T-helper 2 cell (primary cell): ENCODE measurements at places on chromosomes 6 and 20.

- DNase-seq = no peak
Measured at GRCh38 chr20:1177680-1178079, 7.1 kb downstream of the TMEM74B start.

DNA sequence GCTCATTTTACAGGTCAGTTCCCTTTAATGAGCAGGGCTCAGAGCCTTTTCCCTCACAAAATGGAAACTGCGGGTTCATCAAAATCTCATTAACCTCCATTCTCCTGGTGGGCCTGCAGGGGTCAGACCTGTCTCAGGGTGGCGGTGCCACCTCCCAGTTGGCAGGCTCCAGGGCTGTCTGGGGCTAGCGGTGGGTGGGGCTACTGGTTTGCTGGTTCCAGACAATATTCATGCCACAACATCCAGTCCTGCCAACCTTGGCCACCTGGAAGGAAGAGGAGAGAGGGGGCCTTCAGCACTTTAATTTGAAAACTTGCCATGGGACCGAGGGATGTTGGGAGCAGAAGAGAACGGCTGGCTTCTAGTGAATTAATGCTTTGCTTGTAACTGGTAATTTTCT is 41.9 kb upstream of the CTNNBL1 start:
- no peak for DNase-seq

- no peak for DNase-seq
Measured at GRCh38 chr6:2476376-2476775, 231.0 kb upstream of the GMDS start.

GRCh38 chr6:72905705-72906478 is 284.0 kb downstream of the KCNQ5 start:
- no peak for DNase-seq

DNA sequence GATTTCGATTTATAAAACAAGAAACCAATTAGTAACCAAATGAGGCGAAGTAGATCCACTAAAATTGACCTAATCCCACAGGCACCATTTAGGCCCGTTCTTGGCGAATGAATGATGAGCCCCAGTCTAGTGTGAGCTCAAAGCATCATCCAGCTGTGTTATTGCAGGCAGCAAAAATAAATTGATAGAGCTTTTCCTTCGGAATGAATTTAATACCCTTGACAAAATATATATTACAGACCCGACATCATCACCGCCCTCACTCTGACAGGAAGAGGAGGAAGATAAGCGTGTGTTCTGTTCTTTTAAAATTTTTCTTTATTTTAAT is 7.8 kb downstream of the SIM1 start:
- DNase-seq = no peak

DNA sequence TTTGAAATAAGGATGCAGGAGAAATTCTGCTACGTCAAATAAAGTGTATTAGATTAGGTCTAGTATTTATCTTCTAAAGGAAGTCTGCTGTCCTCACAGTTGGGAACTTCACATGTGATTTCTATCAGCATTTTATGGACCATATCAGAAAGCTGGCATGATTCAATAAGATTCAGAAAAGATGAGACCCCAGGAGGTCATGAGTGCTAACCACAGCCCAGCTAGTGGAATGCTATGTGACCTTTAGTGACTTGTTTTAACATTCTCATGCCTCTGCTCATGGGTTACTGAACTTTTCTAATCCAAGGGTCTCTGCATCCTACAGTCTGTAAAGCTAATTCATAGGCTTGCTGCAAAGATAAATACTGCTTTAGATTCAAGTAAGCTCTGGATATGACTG is 150.1 kb downstream of the GMPR start:
- no peak for DNase-seq

DNA sequence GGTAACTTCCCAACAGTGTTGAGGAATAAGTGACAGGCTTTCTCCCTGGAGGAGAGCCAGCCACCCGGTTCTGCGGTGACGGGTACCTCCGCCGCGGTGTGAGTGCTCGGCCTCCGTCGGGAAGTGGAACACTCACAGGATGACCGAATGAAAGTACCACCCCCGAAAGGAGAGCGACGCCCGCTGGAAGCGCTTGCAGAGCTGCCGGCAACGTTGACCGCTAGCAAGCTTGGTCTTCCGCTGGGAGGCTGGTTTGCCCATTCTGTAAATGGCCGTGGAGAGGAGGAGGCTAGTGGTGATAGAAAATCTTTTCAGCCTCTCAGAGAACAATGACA is 614 bp upstream of the TMEM242 start:
- no peak for DNase-seq

DNA sequence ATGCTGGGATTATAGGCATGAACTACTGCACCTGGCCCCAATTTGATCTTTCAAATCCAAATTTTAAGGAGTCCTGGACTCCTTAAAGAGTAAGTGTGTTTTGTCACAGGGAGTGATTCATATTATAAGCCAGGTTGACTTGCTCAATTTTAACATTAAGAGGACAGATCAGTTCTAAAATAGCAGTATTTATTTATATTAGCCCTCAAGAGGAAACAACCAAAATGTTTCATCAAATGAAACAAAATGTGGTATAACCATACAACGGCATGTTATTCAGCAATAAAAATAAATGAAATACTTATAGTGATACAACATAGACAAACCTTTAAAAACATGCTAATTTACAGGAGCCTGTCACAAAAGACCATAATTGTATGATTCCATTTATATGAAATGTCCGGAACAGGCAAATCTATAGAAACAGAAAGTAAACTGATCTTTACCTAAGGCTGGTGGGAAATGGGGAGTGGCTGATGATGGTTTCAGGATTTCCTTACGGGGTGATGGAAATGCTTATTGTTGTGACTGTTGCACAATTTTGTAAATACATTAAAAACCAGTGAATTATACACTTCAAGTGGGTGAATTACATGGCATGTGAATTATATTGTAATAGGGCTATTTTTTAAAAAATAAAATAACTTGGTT is 637.4 kb downstream of the MMUT start:
- no peak for DNase-seq

DNA sequence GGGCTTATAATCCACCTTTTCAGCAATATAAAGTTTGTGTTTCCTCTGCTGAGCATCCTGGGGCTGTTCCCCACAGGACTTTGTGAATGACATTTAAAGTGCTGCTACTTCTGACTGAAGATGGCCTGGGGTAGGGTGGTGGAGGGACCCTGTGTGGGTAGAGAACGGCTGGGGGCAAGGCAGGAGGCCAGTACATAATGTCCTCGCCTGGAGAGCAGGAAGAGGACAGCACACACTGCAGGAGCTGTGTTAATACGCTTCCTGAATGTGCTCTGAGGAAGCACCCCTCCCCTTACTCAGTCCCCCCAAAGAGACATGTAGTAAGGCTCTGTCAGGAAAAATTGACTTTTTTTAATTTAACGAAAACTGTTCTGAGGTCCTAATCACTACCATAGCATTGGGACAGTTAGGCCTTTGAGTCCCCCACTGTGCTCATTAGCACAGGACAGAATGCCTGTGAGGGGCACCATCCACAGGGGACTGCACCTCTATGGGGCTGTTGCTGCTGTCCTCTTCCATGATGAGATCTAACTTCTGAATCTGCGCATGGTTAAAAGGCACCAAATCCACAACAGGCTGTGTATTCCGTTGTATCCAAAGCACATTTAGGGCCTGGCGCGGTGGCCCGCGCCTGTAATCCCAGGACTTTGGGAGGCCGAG is 68.5 kb downstream of the LYRM4 start:
- no peak for DNase-seq

DNA sequence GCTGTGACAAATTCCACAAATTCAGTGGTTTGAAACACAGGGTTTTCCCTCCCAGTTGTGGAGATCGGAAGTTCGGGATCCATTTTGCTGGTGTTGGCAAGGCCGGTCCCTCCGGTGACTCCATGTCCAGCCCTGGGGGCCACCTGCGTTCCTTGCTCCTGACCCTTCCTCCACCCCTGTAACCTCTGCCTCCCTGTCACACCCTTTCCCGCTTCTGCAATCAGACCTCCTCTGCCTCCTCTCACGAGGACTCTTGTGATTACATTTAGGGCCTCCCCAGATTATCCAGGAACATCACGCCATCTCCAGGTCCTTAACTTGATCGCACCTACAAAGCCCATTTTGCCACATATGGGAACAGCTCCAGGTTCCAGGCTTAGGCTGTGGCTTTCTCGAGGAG is 12.5 kb downstream of the RPS6KA2 start:
- no peak for DNase-seq

- no peak for DNase-seq
Measured at GRCh38 chr20:3898639-3899038, 9.5 kb downstream of the PANK2 start.

- DNase-seq = no peak
Measured at GRCh38 chr6:624979-625378, 31.9 kb downstream of the HUS1B start.

GRCh38 chr6:9250852-9251251 is 815.5 kb upstream of the SLC35B3 start:
- no peak for DNase-seq

- no peak for DNase-seq
Measured at GRCh38 chr20:43065299-43065698, 124.4 kb downstream of the PTPRT start.

DNA sequence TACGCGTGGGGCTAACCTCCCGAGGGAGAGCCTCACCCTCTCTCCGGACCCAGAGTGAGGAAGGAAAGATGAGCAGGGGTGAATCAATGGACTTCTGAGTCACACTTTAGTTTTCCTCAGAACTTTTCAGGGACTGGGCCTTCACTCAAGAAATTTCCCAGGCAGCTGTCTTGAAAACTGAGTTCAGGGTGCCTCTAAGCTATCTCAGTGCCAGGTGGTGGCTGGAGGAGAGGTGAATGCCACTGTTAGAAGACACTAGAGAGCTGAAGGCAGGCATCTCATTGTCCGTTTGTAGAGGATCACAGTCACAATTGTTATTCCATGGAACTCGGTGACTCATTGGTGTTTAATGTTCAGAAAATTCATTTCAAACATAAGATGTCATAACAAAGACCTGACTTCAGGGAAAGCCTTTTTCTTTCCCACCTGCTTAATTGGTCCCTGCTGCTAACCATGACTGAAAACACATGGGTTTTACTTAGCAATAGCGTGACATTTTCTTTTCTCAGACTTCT is 5.3 kb upstream of the SERPINB6 start:
- no peak for DNase-seq

DNA sequence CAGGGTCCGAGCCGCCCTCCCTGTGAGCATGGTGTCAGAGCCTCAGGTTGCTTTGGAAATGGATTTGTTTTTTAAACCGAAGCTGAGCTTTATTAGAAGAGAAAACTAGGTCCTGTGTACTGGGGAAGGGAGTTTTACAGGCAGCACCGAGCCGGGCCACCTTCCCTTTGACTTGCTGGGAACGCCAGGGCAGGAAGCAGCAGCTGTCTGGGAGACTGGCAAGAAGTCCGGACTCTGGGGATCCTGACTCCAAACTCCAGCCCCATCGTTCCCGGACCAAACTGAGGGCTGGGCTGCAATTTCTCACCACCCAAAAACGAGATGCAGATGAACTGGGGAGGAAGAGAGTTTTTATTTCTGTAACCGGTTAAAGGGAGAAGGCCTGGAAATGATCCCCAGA is 214.9 kb upstream of the KCNG1 start:
- no peak for DNase-seq

- DNase-seq = no peak
Measured at GRCh38 chr20:7989379-7989778, 30.2 kb downstream of the TMX4 start.

GRCh38 chr20:45450097-45450818 is 19.3 kb upstream of the WFDC2 start:
- no peak for DNase-seq

GRCh38 chr20:38723017-38723847 is 1.1 kb upstream of the SLC32A1 start:
- DNase-seq = peak; percentile 28

DNA sequence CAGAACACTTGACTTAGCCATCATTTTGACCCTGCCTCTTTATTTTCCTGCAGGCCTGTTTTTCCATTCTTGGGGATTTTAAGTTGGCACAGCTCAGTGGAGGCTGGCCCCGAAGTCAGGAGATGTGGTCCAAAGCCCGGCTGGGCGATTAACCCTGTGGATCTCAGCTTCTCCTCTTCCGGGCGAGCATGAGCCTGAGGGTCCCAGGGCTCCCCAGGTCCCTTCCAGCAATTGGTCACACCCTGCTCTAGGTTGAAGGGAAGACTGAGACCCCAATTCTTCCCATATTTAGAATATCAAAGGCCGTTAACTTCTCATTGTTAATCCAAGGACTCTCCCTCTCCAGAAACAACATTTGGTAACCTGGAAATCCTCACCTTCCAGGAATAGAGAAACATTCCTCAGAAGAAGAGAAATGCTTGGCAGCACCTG is 2.3 kb downstream of the THBS2 start:
- no peak for DNase-seq

DNA sequence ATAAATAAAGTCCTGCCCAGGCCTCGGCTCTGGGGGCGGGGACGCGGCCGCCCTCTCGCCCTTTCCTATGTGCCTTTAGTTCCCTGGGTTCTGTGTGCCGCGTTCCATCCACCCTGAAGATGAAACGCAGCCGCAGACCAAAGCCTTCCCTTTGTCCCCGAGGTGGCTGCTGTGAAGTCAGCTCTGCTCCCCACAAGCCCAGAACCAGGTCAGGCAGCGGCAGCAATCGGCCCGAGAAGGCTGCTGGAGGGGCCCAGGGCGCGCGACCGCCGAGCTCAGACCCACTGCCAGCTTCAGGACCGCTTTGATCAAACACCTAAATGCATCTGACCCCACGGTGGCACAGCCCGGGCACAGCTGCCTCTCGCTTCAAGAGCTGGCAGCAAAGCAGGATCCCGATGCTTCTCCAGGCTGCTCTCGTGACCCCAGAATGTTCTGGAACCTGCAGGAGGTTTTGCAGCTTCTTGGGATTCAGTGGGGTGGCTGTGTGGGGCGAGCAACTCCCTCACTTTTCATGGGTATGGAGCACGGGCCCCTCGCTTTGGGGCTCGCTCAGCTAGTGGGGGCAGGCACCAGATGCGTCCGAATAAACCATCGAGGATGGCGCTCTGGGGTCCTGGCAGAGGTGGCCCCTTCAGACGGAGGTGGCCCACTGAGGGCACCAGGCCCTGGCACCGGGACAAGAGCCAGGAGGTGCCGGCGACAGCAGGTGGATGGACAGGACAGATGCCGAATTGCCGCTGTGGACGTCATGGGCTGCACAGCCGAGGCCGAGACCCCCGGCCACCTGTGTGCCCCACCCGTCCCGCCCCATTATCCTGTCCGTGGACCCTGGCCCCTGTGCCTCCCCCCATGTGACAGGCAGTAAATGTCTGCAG is 13.0 kb downstream of the CHRNA4 start:
- no peak for DNase-seq

DNA sequence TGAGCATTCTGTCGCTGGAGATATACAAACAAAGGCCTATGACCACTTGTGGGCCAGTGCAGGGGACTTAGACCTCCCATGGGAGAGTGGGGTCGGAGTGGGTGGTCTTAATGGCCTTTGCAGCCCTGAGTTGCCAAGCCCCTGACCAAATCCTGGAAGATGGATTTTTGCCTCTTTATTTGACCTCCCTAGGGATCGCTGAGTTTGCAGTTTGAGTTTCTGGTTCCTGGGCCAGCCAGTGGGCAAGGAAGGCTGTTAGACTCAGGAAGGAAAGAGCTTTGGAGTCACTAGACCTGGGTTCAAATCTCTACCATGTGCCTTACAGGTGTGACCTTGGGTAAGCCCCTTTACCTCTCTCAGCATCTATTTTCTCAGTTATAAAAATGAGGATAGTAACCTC is 94.1 kb downstream of the CD40 start:
- DNase-seq = no peak
